Central memory CD4-positive, alpha-beta T cell (primary cell): ENCODE measurements at places on chromosomes 11 and 22.

DNA sequence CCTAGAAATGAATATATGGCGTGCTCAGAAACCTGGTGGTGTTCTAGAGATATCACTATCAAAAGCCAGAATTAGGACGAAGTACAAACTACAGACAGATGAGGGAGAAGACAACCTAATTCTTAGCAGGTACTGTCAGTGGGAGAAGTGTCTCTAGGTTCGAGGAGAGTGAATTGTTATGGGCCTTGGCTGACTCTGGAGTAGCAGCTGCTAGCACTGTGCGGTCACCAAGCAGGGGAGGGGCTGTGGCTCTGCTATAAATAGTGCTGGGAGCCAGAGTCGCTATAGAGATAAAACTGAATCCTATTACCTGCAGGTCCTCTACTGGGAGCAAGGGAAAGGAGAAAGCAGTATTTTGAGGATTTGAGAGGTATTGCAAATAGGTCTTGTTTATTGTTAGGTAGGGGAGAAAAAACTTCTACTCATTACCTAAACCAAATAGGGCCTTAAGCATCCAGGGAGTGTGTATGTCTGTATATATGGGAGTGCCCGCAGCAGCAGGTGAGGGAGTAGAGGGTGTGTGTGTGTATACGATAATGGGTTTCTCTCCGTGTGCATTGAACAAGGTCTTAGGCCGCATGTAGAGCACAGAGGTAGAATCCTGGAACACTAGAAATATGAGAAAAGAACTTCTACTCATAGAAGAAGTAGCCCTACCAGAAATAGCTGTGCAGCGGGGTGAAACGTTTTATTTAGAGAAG lies 2.2 kb downstream of the MADD start:
- DNase-seq = no peak

GRCh38 chr11:125938418-125938817 lies 7.4 kb upstream of the VSIG10L2 start:
- DNase-seq = no peak

DNA sequence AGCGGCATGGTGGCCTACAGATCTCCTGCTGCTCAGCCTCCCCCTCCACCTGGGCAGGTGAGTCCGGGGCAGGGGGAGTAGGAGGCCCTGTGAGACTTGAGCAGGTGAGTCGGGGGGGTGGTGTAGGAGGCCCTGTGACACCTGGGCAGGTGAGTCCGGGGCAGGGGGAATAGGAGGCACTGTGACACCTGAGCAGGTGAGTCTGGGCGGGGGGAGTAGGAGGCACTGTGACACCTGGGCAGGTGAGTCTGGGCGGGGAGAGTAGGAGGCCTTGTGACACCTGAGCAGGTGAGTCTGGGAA lies 299.3 kb downstream of the BRD1 start:
- no peak for DNase-seq

- DNase-seq = no peak
Observed at GRCh38 chr11:109302591-109303334, 119.2 kb upstream of the C11orf87 start.

DNA sequence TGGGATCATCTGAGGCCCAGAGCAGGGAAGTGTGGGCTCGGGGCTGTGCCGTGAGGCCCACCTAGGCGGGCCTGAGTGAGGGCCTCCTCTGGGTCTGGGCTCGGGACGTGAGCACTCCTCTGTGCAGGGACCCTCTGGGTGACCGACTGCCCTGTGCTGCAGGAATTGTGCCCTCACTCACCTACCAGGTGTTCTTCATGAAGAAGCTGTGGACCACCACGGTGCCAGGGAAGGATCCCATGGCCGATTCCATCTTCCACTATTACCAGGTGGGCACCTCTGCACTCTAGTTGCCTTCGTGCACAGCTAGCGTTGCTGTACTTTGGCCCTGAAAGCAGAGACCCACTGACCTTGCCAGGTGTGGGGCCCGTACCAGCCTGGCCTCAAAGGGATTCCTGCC lies 80.5 kb downstream of the MYO7A start:
- DNase-seq = no peak

DNA sequence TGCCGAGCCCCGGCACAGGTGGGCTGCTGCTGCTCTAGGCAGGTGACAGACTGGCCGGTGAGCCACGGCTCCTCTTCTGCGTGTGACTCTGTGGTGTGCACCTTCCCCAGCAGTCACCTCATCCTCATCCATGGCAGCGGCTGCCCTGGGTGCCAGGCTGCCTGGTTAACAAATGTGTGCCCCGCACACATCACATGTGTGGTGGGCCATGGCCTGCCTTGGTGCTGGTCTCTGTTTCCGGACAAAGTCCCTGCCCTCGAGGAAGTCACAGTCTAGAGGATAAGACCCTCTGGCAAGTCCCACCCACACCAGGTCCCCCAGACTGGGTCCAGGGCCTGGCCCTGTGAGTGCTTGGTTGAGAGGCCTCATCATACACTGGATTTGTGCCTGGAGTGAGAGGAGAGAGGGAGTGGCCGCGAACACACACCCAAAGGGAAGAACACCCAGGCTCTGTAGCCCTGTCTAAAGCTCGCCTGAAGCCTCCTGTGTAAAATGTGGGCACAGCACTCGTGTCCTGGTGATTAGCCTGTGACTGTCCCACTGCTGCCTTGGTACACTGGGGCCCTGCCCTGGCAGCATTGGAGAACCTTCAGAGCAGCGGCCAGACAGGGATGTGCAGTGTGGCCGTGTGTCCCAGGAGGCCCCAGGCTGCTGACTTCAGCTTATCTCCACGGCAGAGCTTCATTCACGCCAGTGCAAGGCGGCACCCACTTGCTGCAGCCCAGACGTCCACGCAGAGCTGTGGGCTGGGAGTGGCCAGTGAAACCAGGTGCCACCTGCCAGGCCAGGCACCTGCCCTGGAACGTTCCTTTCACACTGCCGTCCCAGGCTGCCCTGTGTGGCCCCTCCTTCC lies 269.9 kb downstream of the TBC1D22A start:
- DNase-seq = no peak

DNA sequence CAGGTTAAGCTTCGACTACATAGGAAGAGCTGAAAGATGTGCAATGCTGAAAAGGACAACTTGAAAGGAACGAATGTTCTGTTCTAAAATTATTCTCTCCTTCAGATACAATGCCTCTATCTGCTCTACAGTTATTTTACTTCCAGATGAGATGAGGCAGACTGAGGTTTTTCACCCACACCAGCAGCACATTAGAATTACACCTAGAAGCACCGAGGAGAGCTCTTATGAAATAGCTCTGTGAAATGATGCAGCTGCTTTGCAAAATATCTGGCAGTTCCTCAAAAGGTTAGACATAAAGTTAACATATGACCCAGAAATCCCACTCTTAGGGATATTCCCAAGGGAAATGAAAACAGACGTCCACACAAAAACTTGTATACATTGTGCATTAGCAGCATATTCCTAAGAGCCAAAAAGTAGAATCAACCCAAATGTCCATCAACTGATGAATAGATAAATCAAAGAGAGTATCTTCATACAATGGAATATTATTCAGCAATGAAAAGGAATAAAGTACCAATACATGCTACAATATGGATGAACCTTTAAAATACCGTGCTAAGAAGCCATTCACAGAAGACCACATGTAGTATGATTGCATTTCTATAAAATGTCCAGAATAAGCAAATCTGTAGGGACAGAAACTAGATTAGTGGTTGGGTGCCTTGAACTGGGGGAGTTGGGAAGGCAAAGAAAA lies 34.5 kb downstream of the WT1 start:
- DNase-seq = no peak
